ENCODE measurements at places on chromosomes 3 and 15.

DNA sequence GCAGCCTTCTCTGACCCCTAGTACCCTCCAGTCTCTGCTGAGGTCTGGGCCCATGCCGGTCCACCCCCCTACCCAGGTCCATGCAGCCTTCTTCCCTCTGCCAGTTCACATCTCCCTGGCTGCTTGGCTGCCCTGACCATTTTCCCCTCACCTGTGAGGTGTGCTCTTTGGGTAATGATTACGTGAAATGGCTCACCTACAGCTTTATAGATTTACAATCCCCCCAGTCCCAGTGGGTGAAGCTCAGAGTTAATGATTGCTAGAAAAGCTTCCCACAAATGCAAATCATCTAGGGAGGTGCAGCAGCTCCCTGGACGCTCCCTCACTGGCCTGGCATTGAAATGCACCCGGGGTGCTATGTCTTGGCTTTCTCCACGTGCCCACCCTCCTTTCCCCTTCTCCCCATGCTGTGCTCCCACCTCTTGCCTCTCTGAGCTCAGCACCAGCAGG lies 18.7 kb downstream of the PAQR5 start:
- DNase-seq = peak; percentile 86

DNA sequence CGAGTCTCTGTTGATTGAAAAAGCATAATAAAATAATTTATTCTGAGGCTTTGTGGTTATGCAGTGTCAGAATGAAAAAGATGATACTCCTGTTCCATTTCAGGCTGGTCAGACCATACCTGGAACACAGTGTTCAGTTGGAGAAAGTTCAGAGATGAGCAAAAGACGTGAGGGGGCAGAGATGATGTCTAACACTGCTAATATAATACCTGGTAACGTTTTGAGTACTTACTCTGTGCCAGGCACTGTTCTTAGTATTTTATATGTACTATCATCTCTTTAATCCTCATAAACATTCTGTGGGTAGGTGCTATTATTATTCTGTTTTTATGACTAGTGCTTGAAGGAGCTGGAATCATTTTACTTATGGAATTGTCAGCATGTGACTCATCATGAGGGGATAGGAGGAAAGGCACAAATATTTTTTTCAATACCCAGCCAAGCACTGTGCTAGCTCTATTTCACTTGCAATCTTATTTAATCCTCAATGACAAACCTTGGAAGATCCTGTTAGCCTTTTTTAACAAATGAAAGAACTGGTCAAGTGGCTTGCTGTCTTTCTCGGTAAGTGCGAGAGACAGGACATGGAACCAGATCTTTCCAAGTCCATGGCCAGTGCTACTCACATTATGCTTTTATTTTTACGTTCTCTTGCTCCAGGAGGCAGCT lies 31.8 kb downstream of the IQGAP1 start:
- DNase-seq = no peak

- DNase-seq = no peak
Measured at GRCh38 chr3:172159376-172159775, 120.0 kb downstream of the FNDC3B start.

DNA sequence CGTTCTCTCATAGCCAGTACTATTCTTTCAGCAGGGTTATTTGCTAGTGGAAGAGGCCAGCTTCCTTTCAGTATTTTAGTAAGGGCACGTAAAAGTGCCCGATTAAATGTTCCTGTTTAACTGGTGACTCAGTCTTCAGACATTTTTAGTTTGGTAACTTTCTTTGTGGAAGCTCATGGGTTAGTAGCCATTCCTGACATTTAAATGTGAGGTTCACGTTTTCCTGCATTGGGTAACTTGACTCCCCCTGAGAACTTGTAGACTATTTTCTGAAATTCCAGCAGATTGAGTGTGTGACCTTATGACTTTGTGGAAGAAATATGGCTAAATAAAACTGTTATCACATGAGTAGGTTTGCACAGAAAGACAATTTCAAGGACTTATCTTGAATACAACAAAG lies 16.9 kb downstream of the ABHD2 start:
- DNase-seq = peak; percentile 85

GRCh38 chr3:190024912-190025311 lies 95.8 kb downstream of the P3H2 start:
- DNase-seq = no peak

DNA sequence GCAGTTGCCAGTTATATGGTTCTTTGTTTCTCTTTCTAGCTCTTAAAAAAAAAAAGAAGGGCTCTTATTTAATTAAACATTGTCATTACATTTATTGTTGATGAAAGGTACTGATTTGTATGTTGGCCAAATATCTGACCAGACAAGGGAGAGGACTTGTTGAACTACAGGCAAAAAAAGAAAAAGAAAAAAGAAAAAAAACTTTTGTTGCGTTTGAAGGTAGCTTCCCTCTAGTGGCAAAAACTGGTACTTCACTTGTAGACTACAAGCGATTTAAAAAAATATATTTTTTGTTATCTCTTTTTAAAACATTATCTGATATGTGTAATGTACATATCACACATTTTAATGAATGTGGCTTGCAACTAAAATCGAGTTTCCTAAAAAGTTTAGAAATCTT lies 280.6 kb downstream of the ROBO2 start:
- no peak for DNase-seq

- DNase-seq = no peak
Measured at GRCh38 chr3:83622526-83622925, 1336.3 kb upstream of the CADM2 start.

DNA sequence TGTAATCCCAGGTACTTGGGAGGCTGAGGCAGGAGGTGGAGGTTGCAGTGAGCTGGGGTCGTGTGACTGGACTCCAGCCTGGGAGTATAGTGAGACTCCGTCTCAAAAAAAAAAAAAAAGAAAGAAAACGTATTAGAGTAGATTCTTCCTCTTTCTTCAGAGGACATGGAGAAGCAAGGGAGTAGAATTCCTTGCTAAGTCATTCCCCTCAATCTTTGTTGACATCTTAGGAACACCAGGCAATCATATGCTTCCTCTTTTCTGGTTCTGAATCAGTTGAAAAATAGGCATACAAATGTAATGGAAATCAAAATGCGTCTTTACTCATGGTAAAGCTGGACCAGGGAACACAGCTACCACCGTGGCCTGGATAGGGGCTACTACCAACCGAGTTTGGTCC lies 38.3 kb upstream of the ATOSA start:
- DNase-seq = no peak

GRCh38 chr3:15535732-15536131 lies 14.2 kb upstream of the COLQ start:
- no peak for DNase-seq

DNA sequence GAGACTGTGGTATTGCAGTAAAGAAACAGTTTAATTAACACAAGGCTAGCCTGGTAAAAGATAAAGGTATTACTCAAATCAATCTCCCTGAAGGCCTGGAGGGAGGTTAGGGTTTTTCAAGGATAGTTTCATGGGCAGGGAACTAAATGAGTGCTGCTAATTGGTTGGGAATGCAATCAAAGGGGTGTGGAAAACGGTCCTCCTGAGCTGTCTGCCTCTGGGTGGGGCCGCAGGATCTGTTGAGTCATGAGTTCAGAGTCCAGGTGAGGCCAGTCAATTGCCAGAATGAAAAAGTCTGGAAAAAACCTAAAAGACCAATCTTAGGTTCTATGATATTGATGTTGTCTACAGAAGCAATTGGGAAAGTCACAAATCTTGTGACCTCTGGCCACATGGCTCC lies 293.2 kb downstream of the MCTP2 start:
- DNase-seq = no peak

- no peak for DNase-seq
Measured at GRCh38 chr3:195247863-195248189, 23.1 kb downstream of the XXYLT1 start.

DNA sequence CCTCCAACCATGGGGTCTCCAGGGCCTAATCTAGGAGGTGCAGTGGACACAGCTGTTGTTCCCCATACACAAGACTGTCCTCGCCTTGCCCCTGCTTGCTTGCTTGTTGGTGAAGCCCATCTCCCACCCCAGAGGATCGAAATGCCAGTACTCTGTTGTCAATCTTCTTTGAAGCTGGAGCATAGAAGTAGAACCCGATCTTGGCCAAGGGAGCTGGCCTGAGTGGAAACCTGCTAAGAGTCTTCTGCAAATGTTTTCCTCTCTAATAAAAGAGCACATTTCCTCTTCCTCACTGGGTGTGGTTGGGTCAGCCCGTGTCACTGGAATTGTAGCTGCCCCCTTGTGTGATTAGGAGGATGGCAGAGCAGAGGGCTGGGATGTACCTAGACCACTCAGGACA lies 85.4 kb downstream of the HES1 start:
- DNase-seq = no peak

DNA sequence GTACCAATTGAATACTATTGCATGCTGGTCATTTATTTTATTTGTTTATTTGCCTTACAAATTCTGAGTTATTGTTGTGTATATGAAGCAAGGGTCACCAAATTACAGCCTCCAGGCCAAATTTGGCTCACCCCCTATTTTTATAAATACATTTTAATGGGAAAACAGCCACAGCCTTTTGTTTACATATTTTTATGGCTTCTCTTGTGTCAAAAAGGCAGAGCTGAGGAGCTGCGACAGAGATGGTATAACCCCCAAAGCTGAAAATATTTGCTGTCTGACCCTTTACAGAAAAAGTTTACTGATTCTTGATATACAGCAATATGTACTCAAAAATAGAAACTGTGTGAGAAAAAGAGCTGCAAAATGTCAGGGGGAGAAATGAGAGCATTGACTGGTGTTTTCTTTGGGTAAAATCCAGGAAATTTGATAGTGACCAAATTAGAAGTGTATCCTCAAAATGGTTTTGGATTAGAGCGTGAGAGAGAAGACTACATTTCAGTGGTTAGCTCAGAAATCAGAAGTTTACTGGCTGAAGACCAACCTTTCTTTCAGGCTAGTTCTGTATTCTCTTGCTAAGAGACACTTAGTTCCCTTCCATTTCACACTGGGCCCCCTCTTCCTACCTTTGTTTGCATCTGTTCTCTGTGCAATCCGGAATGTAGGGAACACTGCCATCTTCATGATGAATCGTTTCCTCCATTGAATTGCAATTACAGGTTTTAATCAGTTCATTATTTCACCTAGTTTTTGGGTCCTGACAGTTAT lies 757.8 kb downstream of the AGBL1 start:
- DNase-seq = no peak

DNA sequence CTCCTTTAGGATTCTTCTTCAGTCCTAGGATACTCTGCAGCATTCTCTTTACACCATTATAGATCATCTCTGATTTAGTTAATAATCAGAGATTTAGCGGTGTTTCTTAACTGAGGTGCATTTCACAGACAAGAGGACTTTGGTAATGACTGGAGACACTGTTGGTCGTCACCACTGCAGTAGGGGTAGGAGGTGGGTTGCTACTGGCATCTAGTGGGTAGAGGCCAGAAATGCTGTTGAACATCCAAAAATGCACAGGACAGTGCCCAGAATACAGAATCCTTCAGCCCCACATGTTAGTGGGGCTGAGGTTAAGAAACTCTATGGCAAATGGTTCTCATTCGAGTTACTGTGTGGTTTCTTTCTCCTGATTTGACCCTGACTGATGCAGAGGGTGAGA lies 80.4 kb upstream of the LMCD1 start:
- DNase-seq = no peak

DNA sequence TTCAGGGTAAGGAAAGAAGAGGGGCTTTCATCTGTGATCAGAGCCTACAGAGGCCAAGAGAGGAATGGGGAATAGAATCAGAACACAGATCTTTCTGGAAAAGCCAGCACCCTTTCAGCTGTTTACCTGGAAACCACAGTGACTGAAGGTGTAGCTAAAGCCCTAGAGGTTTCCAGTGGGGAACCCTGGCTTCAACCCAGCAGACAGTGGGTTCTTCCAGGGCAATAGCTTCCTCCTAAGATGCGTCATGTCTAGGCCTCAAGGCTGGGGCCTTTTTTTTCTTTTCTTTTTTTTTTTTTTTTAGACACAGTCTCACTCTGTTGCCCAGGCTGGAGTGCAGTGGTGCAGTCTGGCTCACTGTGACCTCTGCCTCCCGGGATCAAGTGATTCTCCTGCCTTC lies 3.1 kb upstream of the CPNE9 start:
- DNase-seq = no peak

DNA sequence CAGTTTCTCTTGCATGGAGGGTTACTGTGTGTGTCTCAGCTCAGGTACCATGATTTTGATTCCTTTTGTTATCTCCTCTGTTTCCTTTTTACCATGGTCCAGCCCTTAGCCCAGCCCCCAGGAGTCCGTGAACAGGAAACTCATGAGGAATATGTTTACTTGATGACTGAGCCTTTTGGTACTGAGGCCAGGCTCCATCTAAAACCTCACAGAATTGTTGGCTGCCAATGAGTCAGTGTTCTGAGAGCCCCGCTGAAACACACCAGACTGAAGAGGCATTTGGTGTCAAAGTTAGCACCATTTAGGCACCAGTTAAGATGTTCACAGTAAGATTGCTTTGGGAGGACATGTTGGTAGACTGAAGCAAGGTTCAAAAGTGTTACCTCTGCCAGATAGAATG lies 80.9 kb downstream of the DGKG start:
- DNase-seq = no peak

DNA sequence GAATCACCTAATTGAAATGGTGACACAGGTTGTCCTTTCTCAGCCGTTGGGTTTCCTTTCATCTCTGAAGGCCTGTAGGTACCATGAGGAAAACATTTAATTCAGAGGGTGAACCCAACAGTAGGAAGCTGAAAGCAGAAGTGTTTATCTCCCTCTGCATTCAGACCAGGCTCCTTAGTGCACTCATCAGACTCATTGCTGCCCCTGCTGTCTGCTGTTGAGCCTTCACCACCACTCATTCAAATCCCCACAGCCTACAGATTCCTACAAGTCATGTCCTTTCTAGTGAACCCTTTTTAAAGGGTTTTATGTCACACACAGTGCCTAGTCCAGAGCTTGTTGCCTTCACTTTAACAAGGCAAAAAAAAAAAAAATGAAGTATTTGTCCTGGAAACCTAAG lies 13.4 kb downstream of the WDR48 start:
- peak; percentile 40 for DNase-seq

GRCh38 chr3:47301456-47301855 lies 18.7 kb downstream of the KLHL18 start:
- no peak for DNase-seq

DNA sequence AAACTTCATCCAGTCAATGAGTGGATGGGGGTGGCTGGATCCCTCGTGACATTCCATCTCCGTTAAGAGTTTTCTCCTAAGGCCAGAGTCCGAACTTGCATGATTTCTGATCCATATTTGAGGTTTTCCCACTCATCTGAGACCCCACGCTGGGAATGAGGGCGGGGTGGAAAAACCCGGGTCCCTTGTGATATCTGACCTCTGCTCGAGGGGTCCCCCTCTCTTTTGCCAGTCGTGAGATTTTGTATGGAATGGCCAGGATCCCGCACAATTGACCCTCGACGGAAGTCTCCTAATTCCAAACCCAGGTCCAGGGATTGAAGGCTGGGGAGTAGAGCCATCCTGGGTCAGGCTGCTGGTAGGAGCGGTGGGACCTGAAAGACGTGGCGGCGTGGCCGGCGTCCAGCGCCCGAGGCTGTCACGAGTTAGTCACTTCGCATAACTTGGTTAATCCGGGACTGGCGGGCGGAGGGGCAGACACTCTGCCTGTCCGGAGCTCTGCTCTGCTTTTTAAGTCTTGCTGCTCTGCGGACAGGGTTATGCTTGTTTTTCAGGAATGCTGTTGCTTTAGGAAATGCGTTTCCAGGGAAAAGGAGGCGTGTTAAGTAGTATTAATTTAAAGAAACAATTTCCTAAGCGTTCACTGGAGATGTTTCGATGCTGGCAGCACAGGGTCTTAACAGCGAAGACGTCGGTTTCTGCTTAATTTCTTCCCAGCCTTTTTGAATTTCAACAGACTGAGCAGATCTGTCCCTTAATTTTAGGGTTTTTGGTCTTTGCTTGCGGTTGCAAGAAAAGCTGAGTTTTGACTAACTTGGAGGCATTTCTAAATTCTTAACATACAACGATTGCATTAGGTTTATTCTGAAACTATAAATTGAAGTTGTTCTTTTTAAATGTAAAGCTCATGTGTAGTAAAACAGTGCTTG lies 69.7 kb upstream of the LRRFIP2 start:
- DNase-seq = peak; percentile 82

Measured in kidney (tissue), 22 donors.